Heart left ventricle (tissue), 16 donors: ENCODE measurements at places on chromosomes 13 and 19. TPM values are rescaled to one million over a fixed set of nuclear protein-coding genes. Genes with fewer than 3 reads are reported as not detected.

CCNA1 gene
- 0.22 TPM for total RNA-seq

DIRAS1 gene
- total RNA-seq: 77.4 TPM

CYP2A6 gene
- total RNA-seq: not detected

LGALS7B gene
- total RNA-seq: not detected

KLK4 gene
- not detected for total RNA-seq

OLFM2 gene
- 4.5 TPM for total RNA-seq

USE1 gene
- 30.8 TPM for total RNA-seq

FLT3LG gene
- total RNA-seq: 2.9 TPM

NCR1 gene
- total RNA-seq: not detected

UNC13A gene
- total RNA-seq: 0.13 TPM

GJB6 gene
- not detected for total RNA-seq

FOXA3 gene
- total RNA-seq: not detected

ENOX1 gene
- total RNA-seq: 5.6 TPM

SYCN gene
- 0.77 TPM for total RNA-seq

CILP2 gene
- 0.13 TPM for total RNA-seq

SLC25A41 gene
- 0.81 TPM for total RNA-seq

THSD8 gene
- 6.8 TPM for total RNA-seq

SLC5A5 gene
- total RNA-seq: not detected

ZNF560 gene
- total RNA-seq: not detected

ANGPTL4 gene
- total RNA-seq: 3.6 TPM

NKG7 gene
- total RNA-seq: 3.0 TPM

C19orf18 gene
- total RNA-seq: 1.6 TPM

IGSF23 gene
- not detected for total RNA-seq

FAM124A gene
- total RNA-seq: 8.5 TPM

POLR1D gene
- 94.1 TPM for total RNA-seq

LSM7 gene
- total RNA-seq: 47.7 TPM

STX10 gene
- total RNA-seq: 33.9 TPM

TMEM86B gene
- total RNA-seq: 2.4 TPM

ZNF573 gene
- 4.0 TPM for total RNA-seq

CEBPA gene
- total RNA-seq: 1.1 TPM

FKRP gene
- total RNA-seq: 15.1 TPM

ALKBH7 gene
- 214 TPM for total RNA-seq

ACP5 gene
- total RNA-seq: 0.56 TPM

ZFR2 gene
- total RNA-seq: not detected

NECTIN2 gene
- total RNA-seq: 37.0 TPM

LRRC8E gene
- 1.7 TPM for total RNA-seq

MBD3L2 gene
- total RNA-seq: not detected

RUBCNL gene
- 0.30 TPM for total RNA-seq
